ENCODE measurements at places on chromosomes 3 and 15. TPM values are rescaled to one million over a fixed set of nuclear protein-coding genes. Genes with fewer than 3 reads are reported as not detected.

PLA2G4D gene
- not detected for total RNA-seq

GCNT3 gene
- total RNA-seq = not detected

GABRR3 gene
- not detected for total RNA-seq

GNAT1 gene
- not detected for total RNA-seq

CDV3 gene
- total RNA-seq = 94.5 TPM

MYZAP gene
- 0.24 TPM for total RNA-seq

TNFSF10 gene
- total RNA-seq = 11.7 TPM

GOLGA8G gene
- total RNA-seq = not detected

C3orf52 gene
- total RNA-seq = 7.4 TPM

IL17RD gene
- 8.8 TPM for total RNA-seq

P2RY12 gene
- total RNA-seq = not detected

HTR3E gene
- not detected for total RNA-seq
